ENCODE measurements at places on chromosomes 2 and 18. TPM values are rescaled to one million over a fixed set of nuclear protein-coding genes. Genes with fewer than 3 reads are reported as not detected.
A peak's percentile ranks its signal among the peaks of the same experiment; 100 is the strongest.

The RTP5 gene
- 5.2 TPM for polyA plus RNA-seq

The ST3GAL5 gene
- polyA plus RNA-seq, result 24.7 TPM

The CERKL gene
- 2.2 TPM for polyA plus RNA-seq

The RMND5A gene
- polyA plus RNA-seq, result 22.5 TPM

The NGEF gene
- 33.4 TPM for polyA plus RNA-seq

The UGT1A6 gene
- polyA plus RNA-seq, result not detected

The PRSS56 gene
- polyA plus RNA-seq, result not detected

The TSPYL6 gene
- not detected for polyA plus RNA-seq

The KCNJ13 gene
- not detected for polyA plus RNA-seq

The TUBB8B gene
- 0.80 TPM for polyA plus RNA-seq

The CDKL4 gene
- not detected for polyA plus RNA-seq

GRCh38 chr18:50679056-50679455 lies 119.2 kb downstream of the MAPK4 start:
- DNase-seq, result no peak

- no peak for DNase-seq
Measured at GRCh38 chr2:220460257-220460985, 833.0 kb downstream of the SLC4A3 start.

DNA sequence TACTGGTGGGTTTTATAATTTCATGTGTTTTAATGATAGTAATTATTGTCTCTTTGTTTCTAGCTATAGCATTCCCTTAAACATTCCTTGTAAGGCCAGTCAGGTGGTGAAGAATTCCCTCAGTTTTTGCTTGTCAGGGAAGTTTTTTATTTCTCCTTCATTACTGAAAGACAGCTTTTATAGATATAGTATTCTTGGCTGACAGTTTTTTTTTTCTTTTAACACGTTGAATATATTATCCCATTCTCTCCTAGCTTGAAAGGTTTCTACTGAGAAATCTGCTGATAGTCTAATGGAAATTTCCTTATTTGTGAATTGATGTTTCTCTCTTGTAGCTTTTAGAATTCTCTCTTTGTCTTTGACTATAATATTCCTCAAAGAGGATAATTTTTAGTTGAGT lies 46.8 kb downstream of the ASB1 start:
- no peak for DNase-seq

DNA sequence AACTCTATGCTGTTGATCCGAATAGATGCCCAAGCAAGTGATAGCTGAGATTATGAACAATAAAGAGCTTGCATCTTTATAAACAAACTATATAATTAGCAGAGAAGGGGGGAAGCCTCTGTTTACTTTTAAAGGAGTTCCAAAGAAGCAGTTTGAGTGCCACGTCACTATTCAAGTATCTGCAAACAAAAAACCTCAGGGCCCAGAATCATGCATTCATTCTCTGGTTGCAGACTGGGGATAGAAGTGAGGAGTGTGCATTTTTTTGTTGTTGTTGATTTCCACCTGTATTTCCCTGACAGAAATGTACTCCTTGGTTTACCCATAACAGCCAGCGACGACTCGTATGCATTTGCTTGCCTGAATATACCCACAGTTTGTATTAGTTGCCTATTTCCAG lies 264.3 kb downstream of the PTGR3 start:
- DNase-seq, result no peak

DNA sequence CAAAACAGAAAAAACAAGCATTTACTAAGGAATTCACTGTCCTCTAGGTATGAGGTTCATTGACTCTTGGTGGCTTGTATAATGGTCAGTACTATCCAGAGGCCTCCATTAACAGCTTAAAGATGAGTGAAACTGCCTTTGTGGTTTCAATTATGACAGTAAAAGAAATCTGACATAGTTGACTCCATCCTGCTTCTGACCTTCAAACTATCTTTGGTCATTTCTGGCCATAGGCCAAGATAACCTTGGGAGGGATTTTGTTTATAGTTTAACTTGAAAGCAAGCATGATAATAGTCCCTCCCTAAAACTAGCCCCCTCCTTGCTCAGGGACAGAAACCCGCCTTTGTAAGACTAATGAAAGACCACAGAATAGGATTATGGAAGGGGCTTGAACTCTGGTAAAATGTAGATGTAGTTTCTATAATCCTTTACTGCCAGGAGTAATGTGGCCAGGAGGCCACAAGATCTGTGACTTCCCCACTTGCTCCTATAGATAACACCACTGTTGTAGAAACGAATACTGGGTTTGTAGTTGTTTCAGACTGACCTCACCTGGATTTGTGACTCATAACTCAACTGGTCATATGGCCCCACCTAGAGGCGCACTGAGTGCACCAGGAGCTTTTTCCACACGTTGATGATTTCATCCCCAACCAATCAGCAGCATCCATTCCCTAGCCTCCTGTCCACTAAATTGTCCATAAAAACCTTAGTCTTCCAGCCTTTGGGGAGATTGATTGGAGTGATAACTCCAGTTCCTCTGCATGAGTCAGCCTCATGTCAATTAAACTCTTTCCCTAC lies 8.6 kb upstream of the PLEKHM3 start:
- DNase-seq, result peak; percentile 17

GRCh38 chr2:217614498-217614897 lies 388.3 kb downstream of the TNS1 start:
- DNase-seq, result no peak

GRCh38 chr2:63652652-63652985 lies 63.9 kb downstream of the MDH1 start:
- no peak for DNase-seq

- no peak for DNase-seq
Measured at GRCh38 chr2:217479566-217479965, 523.2 kb downstream of the TNS1 start.

DNA sequence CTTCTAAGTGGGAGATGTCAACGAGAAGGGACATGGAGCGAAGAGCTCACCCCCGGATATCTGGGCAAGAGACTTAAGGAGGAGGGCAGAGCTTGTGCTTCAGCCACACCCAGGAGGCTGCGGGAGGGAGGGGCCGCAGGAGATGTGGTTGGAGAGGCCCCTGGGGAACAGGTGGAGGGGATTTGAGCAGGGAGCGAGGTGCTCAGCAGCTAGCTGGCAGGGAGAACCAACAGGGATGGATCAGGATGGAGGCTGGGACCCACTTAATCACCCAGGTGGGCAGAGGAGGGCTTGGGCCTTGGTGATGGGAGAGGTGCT lies 78.3 kb downstream of the MBP start:
- no peak for DNase-seq

DNA sequence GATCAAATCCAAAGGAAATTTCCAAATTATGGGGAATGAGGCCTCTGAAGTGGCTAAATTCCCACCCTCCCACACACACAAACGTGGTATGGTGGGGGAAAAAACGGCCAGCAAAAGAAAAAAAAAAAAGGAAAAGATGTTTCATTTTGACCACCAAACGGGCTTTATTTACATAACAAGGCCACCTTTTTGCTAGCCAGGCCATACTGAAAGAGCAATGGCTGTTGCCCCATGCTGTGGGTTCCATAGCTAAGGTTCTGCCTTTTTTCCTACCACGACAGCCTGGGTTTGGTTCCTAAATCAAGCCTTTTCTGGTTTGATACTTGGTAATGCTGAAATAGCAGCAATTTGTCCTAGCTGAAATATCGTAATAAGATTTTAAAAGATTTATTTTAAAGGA lies 14.0 kb upstream of the IL1B start:
- no peak for DNase-seq

- DNase-seq, result peak; percentile 50
Measured at GRCh38 chr18:28175930-28176697, 816 bp downstream of the CDH2 start.

DNA sequence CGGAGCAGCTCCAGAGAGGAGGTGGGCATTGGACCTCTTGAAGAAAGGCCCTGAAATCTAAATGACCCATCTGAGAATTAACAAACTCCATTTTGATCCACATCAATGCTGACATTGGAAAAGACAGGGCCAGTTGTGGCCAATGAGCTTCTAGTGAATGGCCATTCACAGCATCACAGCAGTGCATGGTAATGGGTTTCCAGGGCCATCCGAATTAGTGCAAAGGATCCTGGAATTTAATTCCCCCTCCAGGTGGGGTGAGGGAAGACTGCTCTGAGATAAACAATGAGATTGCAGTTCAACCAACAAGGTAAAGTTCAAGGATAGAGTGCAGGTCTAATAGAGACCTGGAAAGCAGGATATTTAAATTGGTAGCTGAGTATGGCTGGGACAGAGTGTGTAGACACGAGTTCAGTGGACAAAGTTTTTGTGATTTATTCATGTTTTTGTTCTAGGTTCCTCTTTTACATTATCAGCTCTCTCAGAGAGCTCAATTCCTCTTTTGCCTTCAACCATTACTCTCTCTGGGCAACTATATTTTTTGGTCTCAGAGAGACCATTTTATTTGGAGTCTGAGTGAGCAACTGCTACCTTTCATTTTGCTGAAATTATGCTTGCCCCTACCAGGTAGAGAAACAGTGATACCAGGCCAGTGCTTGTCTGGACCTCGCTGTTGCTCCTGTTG lies 5.0 kb downstream of the TACR1 start:
- no peak for DNase-seq

GRCh38 chr2:142973160-142973821 lies 95.8 kb downstream of the KYNU start:
- no peak for DNase-seq

GRCh38 chr2:241532733-241533601 lies 24.6 kb upstream of the STK25 start:
- DNase-seq, result no peak

DNA sequence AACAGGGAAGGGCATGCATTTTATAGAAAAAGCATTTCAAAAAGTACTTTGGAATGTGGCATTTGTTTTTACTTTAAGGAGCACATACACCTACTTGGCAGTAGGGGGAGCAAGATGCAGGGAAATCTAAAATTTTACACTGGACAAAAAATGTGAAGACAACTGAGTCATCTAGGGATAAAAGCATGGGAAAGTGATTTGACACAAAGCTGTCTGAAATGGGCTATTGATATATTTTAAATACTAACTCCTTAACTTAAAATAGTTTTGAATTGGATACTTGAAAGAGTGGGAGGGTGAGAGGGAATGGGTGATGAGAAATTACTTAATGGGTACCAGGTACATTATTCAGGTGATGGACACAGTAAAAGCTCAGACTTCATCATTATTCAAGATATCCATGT lies 15.8 kb downstream of the TMEM200C start:
- peak; percentile 70 for DNase-seq

- no peak for DNase-seq
Measured at GRCh38 chr2:24512404-24512803, 21.4 kb downstream of the NCOA1 start.

- DNase-seq, result peak; percentile 34
Measured at GRCh38 chr2:26299471-26300101, 46.4 kb upstream of the SELENOI start.

GRCh38 chr2:65227020-65227455 lies 593 bp upstream of the ACTR2 start:
- no peak for DNase-seq

DNA sequence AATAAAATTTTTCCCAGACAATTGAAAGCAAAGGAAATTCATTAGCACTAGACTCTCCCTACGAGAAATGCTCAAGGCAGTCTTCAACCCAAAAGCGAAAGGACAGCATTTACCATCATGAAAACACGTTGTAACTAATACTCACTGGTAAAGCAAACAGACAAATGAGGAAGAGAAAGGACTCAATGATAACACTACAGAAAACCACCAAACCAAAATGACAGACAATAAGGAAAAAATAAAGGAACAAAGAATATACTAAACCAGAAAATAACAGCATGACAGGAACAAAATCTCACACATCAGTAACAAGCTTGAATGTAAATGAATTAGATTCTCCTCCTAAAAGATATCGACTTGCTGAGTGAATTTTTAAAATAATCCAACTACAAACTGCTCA lies 190.7 kb downstream of the NOL4 start:
- DNase-seq, result no peak

DNA sequence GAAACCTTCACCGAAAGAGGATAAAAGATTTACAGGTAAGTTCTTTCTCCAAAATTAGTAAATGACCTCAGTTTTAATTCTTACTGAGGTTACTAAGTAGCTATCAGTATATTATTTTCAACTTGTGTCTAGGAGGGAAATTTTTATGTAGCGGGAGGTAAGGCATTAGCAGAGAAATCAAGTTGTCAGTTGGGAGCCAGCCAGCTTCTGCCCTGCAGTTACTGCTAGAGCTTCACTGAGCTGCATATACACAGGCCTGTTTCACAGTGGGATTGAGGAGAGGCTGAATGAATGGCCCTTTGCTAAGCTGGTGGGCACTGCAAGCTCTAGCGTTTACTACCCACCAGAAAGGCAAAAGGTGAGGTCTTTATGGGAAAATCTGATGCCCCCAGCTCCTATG lies 105.7 kb downstream of the ACAA2 start:
- peak; percentile 23 for DNase-seq

- no peak for DNase-seq
Measured at GRCh38 chr2:18651842-18652774, 62.7 kb upstream of the NT5C1B start.

GRCh38 chr2:56100791-56101312 lies 82.9 kb upstream of the CCDC85A start:
- no peak for DNase-seq

DNA sequence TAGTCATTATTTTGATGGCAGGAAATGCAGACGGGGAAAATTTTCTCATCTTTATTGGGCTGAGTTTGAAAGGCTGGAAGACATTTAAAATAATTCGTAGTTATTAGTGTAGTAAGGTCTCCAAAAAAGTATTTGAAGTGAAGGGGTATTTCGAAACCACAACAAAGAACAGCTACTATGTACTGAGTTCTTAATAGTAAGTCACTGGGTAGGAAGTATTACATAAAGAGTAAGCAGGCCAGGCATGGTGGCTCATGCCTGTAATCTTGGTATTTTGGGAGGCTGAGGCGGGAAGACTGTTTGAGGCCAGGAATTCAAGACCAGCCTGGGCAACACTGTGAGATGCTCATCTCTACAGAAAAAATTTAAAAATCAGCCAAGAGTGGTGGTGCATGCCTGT lies 113.6 kb downstream of the MEP1B start:
- DNase-seq, result no peak

GRCh38 chr2:98769114-98769476 lies 38.2 kb upstream of the MGAT4A start:
- no peak for DNase-seq

- no peak for DNase-seq
Measured at GRCh38 chr18:22342625-22343024, 75.1 kb downstream of the CTAGE1 start.

- DNase-seq, result peak; percentile 83
Measured at GRCh38 chr2:215060861-215061536, 77.4 kb downstream of the ABCA12 start.

- no peak for DNase-seq
Measured at GRCh38 chr2:44283116-44283666, 7.9 kb downstream of the SLC3A1 start.

GRCh38 chr2:60324536-60324935 lies 228.9 kb downstream of the BCL11A start:
- no peak for DNase-seq

GRCh38 chr18:59359576-59359952 lies 499 bp upstream of the LMAN1 start:
- no peak for DNase-seq

Data from brain (organoid and tissue), 16 donors.